NCI-H2171 (cell line): ENCODE measurements at places on chromosomes 3 and 15.

GRCh38 chr3:2262204-2262603 is 163.5 kb downstream of the CNTN4 start:
- DNase-seq, result no peak

GRCh38 chr3:4543110-4543509 is 50.0 kb downstream of the ITPR1 start:
- DNase-seq, result no peak

- DNase-seq, result no peak
These were observed 6.0 kb downstream of the GATM start for GRCh38 chr15:45372041-45372995.

DNA sequence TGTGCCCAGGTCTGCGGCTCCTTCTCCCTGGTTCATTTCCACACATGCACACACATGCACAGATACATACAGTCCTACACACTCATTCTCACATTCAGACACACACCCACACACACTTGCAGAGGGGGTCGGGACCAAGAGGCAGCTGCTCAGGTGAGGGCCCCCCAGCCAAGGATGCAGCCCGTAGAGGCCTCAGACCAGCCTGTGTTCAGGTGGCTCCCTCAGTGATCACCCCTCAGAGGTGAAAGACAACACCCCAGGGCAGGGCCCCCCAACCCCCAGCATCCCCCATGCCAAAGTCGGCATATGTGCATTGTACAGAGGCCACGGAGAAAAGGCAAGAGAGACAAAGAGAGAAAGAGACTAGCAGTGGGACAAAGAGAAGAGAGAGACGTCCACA is 5.9 kb upstream of the CORO2B start:
- no peak for DNase-seq

DNA sequence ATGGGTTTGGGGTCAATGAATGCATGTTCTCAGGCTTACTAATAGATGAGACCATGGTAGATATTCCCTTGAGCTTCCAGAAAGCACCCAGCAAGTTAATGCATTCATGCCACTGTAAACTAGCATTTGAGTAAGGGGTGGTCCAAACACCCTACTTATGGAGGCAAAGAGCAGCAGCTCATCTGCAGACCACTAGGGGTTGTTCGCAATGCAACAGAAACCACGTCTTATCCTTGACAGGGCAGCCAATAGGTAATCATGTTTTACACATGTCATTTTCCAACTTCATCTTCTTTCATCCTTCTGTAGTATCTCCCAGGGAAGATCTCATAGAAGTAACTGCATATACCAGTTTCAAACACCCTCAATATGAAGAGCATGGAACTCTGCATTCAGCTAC is 330.2 kb downstream of the RORA start:
- DNase-seq, result no peak
